ENCODE measurements at places on chromosomes 6 and 20.

DNA sequence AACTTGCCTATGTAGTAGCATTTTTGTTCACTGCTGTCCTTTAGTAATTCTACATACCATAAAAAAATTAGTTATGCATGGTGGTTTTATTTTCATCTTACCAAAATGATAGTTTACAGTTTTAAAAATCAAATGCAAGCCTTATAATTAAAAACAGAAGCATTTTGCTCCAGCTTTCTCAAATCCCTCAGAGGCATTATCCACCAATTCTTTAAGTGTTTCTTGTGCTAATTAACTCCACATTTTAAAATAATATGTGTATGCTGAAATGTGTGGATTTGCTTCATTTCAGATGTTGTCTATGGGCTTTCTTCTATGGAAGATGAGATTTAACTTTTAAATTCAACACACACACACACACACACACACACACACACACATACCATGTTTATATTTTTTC is 49.3 kb downstream of the PCSK2 start:
- DNase-seq: no peak

GRCh38 chr6:121730616-121731015 is 295.2 kb downstream of the GJA1 start:
- no peak for DNase-seq

GRCh38 chr20:23588434-23589403 is 17.0 kb downstream of the CST9 start:
- no peak for DNase-seq

- DNase-seq: no peak
These were observed 711.1 kb downstream of the HDGFL1 start for GRCh38 chr6:23280437-23280836.

- no peak for DNase-seq
These were observed 124.0 kb upstream of the B3GAT2 start for GRCh38 chr6:71080826-71081225.

DNA sequence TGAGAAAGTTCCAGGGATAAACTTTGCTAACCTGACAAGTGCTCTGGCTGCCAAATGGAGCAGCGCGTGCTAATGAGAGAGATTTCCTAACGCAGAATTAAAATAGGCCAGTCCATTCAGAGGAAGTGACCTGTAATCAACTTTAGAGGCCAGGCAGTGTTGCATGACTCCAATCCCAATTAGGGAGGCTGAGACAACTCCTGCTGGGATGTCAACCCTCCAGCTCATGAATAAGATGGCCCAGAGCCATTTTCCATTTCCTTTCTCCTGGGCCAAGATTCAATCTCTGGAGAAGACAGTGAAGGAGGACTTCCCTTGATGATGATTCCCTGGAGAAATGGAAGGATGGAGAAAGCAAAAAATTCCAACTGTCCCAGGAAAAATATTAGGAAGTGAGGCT is 241.5 kb upstream of the RNF24 start:
- DNase-seq: no peak

DNA sequence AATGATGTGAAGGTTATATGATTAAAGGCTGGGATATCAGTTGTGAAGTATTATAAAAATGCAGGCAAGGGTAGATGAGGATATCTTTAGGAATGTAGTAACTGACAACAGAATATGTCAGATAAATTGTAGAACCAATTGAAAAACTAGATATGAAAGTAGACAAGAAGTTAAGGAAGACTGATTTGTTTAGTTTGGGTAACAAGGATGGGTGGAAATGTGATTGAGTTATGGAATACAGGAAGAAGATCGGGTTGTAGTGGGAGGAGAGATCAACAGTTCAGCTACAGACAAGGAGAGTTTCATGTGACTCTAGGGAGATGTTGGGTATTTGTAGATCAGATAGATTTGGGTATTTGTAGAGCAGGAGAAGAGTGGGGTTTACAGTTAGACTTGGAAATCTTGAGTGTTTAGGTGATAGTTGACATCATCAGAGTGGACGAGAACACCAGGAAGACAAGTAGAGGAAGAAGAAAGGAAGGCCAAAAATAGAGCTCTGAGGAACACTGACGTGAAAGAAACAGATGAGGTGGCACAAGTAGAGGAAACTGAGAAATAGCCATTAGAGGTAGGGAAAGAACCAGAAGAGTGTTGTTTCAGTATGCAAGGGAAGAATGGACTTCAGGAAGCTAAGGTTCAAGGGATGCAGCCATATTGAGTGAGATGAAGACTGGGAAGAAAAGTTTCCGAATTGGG is 12.1 kb upstream of the TSPYL1 start:
- no peak for DNase-seq

- no peak for DNase-seq
These were observed at the start of gene SAMD5 for GRCh38 chr6:147508042-147508865. SAMD5 (plus strand) TSS chr6:147508690; CDS start chr6:147508929, 239 bp downstream.

GRCh38 chr20:16553101-16553500 is 20.1 kb downstream of the KIF16B start:
- DNase-seq: no peak

DNA sequence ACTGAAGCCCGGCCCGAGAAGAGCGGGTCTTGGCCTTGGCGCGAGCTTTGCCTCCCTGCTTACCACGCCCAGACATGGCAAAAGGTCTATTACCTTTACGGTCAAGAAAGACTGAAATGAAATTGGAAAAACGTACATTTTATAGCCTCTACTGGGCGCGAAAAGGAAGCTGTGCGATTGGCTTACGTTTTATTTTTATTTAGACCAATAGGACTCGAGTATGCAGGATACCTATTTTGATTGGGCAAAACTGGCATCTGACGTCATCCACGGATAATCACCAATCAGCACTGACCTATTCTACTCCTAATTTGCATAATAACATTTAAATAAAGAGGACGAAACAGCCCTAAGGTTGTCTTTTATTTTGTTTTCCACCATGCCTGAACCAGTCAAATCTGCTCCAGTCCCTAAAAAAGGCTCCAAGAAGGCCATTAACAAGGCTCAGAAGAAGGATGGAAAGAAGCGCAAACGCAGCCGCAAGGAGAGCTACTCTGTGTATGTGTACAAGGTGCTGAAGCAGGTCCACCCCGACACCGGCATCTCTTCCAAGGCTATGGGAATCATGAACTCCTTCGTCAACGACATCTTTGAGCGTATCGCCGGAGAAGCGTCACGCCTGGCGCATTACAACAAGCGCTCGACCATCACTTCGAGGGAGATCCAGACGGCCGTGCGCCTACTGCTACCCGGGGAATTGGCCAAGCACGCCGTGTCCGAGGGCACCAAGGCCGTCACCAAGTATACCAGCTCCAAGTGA is 97.4 kb downstream of the OR2B2 start:
- DNase-seq: no peak

DNA sequence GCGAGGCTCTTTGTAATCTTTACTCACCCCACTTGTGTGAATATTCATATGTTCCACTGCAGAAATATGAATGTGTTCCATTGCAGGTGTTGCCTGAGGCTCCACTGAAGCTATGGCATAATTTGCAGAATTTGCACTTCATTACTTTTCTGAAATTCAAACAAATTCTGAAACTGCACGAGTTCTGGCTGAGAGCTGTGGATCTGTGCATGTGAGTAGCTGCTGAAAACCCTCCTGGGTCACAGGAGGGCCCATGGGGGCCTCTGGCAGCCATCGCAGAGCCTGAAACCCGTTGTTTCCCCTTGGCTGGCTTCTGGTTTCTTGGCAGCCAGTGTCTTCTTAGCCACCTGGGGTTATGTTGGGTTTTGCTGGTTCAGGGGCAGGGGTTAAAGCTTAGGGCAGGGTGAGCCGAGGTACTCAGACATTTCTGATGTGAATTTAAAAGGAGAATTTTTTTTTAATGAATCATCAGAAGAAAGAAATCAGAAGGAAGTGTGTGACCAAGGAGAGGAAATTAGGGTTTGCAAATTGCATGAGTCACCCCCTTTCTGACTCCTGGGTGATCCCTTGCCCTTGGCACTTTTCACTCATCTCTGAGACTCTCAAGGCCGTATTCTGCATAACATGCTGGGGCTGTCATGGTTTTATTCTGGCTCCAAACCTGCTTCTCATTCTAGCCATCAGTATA is 40.6 kb downstream of the TOX2 start:
- no peak for DNase-seq

DNA sequence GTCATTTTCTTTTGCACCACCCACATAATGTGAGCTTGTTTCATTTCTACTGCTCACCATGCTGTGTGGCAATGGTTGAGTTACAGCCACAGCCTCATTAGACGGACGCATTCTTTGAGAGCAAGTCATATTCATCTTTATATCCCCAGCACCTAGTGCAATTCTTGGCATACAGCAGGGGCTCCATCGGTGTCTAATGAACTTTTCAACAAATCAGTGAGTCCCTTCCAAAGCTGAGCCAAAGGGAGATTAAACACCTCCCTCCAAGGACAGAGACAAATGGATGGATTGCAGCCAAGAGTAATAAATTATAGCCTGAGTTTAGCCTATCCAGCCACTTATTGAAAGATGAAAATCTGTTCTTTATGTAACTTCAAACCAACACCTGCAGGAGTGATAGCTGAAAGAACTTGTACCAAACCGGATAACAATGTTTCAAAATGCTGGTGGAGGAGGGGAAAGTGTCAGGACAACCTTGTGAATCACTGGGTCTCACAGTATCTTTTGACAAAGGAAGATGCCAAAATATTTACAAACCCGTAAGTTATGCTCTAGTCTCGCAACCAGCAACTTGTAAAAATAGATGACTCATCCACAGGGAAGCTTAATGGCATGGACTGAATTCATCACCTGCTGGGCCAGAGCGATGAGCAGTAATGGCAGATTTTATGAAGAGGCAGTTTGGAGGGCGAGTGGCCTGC is 139.0 kb downstream of the PXDC1 start:
- DNase-seq: no peak

All from activated CD8-positive, alpha-beta memory T cell treated with anti-CD3 and anti-CD28 coated beads for 1 hour (primary cell).